NK-92 treated with Interleukin-12 subunit alpha and Interleukin-12 subunit beta, amount 100 ng/mL, for 24 hours (cell line): ENCODE measurements at places on chromosomes 16 and 17.

DNA sequence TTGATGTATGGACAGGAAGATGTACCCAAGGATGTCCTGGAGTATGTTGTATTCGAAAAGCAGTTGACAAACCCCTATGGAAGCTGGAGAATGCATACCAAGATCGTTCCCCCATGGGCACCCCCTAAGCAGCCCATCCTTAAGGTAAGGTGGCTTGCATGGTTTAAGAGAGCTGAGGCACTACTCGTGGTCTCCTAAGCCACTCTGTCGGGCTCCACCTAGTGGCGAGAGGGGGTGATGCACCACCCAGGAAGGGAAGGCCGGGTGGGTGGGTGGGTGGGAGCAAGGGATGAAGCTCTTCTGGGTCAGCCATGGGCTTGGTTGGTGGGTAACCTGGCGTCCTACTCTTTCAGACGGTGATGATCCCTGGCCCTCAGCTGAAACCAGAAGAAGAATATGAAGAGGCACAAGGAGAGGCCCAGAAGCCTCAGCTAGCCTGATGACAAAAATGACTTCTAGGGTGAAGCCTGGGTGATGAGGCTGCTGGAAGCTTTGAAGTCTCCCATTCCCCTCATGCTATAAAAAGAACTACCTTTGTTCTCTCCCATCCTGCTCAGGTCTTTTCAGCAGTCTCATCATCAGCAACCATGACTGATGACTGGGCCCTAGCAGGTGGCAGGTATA, 21.5 kb downstream of the GPR179 start:
- peak; percentile 29 for DNase-seq

- DNase-seq: no peak
These were observed 26.3 kb downstream of the ARHGAP23 start for GRCh38 chr17:38454532-38454931.

GRCh38 chr17:15744074-15744676, 12.1 kb downstream of the TBC1D26 start:
- no peak for DNase-seq

DNA sequence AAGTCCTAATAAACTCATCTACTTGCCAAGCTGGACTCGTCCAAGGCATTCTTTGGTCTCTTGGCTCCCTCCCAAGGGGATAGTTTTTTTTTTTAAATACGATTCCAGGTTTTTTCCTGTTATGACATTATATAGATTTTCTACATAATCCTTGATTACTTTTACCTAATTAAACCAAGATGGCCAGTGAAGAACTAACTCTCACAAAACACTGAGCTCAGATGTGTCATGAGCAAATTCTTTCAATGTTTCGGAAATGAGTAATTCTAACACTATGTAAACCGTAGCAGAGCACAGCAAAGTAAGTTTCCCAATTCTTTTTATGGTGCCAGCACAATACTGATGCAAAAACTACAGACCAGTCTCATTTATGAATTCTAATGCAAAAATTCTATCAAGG, 1.8 kb downstream of the ZNF23 start:
- no peak for DNase-seq

DNA sequence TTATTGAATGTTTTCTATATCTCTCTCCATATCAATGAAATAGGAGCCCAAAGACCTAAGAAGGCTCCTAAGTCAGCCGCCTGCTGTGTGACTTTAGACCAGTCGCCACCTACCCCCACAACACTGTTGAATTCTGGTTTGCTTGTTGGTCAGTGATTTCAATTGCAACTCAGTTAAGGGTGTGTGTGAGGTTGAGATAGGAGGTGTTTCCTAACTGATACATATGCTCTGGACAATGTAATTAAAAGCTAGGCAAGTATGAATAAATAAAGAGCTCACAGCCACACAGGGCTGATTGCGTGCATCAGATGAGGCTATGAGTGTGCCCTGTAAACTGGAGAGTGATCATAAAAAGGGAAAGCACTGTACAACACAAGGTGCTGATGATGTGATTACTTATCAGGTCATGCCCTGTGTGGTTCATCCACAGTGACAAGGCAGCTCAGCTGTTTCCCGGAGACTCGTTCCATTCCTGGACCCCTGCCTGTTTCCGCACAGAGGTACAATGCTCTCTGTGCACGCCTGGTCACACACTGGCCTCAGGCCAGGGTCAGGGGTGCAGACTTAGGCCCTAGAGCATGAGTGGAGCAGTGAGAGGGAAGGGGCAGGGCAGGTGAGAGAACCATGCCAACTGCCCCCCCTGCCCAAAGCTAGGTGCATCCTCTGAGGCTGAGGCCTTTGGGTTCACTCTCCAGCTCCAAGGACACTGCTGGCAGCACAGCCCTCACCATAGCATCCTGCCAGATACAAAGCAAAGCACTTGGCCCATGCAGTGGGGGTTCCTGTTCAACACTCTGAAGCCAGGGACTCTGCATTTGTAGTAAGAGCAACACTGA, 3.3 kb upstream of the KRT35 start:
- DNase-seq: no peak

DNA sequence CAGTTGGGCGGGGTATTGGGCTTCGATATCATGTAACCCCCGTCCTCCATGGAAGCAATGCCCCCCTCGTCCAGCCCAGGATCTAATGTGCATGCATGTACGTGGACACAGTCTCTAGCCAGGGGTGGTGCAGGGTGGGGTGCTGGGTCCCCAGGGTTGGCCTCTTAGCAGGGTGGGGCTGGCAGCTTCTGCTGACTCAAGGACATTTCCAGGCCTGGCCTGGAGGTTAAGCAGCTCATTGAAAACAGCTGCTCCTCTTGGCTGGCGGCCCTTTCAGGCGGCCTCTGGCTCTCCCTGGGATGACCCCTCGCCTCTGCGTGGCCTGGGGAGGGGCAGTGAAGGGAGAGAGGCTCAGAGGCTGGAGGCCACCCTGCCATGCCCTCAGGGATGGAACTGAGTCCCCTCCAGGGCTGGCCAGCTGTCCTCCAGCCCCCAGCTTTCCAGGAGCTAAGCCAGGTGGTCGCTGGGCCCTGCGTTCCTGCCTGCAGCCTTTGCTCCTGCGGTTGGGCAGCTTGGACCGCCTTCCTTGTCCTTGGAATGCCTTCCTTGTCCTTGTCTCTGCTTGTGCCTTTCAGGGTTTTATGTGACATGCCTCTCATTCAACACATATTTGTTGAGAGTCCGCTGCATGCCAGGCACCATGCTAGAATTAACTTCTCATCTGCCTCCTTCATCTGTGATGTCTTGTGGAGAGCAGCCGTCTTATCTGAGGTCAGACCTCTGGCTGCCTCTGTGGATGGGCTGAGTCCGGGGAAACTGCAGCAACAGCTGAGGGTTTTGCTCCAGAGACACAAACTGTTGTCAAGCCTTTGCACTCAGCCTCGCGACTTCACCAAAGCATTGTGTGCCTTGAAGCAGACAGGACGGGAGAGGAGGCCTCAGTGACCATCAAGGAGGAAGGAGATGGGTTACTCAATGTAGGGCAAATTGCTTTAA, 26.6 kb downstream of the MRC2 start:
- no peak for DNase-seq

- DNase-seq: no peak
These were observed 37.1 kb upstream of the SLC25A19 start for GRCh38 chr17:75326226-75326848.

DNA sequence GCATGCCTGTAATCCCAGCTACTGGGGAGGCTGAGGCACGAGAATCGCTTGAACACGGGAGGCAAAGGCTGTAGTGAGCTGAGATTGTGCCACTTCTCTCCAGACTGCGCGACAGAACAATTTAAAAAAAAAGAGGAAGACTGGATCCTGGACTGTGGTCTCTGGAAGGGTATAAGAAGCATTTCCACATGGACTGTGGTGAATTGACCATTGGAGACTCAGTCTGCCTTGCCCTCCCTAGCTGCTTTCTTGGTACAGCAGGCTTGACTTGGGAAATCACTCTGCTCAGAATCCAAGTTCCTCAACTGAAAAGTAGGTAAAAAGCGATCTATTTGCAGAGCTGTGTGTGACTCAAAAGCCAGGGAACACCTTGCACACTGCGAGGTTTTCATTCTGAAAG, 1.0 kb upstream of the MGRN1 start:
- DNase-seq: no peak

- no peak for DNase-seq
These were observed 115.1 kb downstream of the MRTFB start for GRCh38 chr16:14186007-14186794.

- no peak for DNase-seq
These were observed 108.5 kb downstream of the CACNG3 start for GRCh38 chr16:24364596-24364995.

GRCh38 chr17:17466511-17466910, 10.3 kb upstream of the MED9 start:
- DNase-seq: no peak

- no peak for DNase-seq
These were observed 29.9 kb downstream of the CFAP20 start for GRCh38 chr16:58099097-58099955.

GRCh38 chr17:3914312-3914670, 2.0 kb downstream of the P2RX1 start:
- no peak for DNase-seq

DNA sequence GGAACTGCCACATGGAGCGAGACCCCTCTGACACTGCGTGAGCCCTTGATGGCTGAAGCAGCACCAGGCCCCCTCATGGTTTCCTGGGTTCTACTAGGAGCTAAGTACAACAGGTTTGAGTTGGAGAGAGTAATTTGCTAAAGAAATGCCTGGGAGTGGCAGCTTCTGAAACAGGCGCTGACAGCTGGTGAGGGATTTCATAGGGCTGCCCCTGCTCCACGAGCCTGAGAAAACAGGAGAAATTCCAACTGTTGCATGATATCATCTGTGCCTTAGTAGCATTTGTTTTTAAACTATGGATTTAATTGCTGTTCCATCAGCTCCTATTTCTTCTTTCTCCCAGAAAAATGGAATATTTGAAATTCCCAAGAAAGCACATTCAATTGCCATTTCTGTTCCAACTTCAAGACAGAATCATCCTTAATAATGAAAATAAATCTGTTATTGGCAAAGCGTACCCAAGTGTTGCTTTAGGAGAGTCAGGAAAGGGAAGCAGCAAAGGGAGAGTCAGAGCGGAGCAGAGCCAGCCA, 78.8 kb upstream of the ANKFN1 start:
- no peak for DNase-seq

DNA sequence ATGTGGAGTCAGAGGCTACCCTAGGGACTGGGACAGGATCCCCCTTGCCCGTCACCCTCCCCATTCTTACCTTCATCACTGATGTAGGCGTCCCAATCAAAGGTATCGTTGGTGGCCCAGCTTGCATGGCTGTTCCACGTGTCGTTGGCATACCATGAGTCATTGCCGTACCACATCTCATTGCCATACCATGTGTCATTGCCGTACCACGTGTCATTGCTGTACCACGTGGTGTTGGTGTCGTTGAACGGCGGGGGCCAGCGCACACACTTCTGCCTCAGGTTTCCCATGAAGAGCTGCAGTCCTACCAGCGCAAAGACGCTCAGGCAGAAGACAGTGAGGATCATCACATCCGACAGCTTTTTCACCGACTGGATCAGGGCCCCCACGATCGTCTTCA, 4.8 kb downstream of the SCN4A start:
- no peak for DNase-seq

- DNase-seq: no peak
These were observed 23.5 kb upstream of the TOB1 start for GRCh38 chr17:50889528-50890118.

DNA sequence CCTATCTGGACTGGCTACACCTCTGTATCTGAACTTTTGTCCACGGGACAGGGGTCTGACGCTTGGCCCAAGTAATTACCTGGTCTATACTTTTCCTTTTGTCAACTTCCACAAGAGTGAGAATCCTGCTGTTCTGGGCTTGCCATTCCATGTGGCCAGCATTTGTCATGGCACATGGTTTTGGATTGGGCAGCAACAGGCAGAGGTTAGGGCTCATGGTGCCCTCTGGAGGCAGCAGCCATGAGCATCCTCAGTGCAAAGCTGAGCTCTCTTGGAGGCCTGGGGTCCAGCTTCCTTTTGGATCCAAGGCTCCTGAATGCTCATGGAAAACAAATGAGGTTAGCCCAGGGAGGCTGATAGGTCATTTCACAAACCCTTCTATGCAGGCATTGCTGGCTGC, 7.5 kb upstream of the EDC4 start:
- DNase-seq: no peak

DNA sequence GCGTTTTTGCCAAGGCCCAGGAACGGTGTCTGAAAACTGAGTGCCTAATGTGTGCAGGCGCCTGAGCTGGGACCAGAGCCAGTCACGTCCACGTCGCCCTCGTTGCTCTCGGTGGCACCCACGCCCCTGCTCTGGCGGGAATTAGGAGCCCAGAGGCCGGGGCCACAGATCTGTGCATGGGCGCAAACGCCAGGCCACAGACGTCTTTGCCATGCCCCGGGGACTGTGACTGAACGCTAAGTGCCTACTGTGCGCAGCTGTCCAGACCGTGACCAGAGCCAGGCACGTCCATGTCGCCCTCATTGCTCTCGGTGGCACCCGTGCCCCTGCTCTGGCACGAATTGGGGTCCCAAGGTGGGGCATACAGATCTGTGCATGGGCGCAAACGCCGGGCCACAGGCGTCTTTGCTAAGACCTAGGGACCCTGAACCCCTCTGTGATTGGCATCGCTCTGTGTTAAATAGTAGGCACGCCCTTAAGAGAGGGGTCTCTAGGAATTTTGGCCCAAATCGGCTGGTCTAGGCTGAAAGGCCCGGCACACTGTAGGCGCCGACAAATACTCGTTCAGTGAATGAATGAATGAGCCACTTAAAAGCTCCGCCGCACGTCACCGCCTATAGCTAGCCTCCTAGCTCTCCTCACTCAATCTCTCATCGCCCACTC, 827 bp upstream of the UBALD1 start:
- no peak for DNase-seq

DNA sequence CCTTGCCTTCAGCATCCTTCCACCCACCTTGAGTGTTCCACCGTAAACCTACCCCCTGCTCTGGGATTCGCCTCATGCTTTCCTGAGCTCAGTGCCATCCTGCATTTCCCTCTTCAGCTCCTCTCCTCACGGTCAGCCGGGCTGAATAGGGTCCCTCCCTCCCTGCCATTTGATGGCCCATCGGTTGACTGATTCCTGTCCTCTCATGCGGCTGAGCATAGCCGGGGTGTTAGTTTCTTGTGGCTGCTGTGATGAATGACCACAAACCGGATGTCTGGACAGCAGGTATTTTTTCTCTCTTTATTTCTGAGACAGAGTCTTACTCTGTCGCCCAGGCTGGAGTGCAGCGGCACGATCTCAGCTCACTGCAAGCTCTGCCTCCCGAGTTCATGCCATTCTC, 44.1 kb upstream of the MGAT5B start:
- no peak for DNase-seq

- no peak for DNase-seq
These were observed 47.9 kb downstream of the LYRM1 start for GRCh38 chr16:20948444-20948843.

DNA sequence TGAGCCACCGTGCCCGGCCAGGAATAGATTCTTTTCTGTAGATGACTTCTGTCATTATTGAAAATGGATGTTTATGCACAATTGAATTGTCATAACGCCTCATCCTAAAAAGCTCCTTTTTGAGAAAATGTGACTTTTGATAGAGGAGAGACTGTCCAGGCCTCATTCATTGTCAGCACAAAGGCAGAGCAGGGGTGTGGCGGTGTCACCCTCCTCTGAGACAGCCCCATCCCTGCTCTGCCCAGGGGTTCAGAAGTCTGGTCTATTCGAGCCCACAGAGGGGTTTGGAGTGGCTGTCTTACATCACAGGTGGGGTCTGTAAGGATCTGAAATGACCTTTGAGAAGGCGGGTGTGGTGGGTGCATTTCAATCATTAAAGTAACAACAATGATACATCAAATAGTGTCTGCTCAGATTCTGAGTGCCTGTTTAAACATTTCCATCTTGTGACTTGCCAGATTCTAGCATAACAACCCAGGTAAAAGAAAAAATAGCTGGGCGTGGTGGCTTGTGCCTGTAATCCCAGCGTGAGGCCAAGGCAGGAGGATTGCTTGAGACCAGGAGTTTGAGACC, 161.0 kb downstream of the SEC14L1 start:
- DNase-seq: no peak

- DNase-seq: no peak
These were observed 40.2 kb downstream of the SMG6 start for GRCh38 chr17:2263183-2264066.
